Fibroblast of skin of left biceps (primary cell): ENCODE measurements at places on chromosomes 7 and 10.

DNA sequence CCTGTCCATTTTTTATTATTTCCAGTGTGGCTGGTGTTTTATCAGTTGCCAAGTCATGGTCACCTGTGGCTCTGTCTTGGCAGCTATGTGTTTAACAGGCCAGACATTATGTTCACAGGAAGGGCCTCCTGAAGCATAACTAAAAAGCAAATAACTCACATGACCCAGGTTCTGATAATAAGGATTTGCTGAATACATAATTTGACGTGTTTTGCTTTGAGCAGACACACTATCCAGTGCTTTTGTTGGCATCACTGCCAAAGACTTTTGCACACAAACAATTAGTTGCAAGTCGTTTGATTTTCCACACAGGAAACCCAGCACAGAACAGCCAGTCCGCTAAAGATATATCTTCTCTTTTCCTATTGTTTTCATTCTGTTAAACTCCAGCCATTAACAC lies 173.6 kb downstream of the ARL4A start:
- DNase-seq, result no peak

- DNase-seq, result no peak
Measured at GRCh38 chr7:79897166-79897565, 237.5 kb upstream of the GNAI1 start.

DNA sequence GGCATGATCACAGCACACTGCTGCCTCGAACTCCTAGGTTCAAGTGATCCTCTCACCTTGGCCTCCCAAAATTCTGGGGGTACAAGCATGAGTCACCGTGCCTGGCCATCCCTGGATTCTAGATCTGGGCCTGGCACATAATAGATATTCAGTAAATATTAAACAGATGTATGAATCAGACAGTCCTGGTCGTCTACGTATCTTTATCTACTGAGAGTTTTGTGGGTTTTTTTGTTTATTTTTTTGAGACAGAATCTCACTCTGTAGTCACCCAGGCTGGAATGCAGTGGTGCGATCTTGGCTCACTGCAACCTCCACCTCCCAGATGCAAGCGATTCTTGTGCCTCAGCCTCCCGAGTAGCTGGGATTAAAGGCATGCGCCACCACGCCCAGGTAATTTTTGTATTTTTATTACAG lies 24.3 kb upstream of the ITGB1 start:
- DNase-seq, result peak; percentile 80

DNA sequence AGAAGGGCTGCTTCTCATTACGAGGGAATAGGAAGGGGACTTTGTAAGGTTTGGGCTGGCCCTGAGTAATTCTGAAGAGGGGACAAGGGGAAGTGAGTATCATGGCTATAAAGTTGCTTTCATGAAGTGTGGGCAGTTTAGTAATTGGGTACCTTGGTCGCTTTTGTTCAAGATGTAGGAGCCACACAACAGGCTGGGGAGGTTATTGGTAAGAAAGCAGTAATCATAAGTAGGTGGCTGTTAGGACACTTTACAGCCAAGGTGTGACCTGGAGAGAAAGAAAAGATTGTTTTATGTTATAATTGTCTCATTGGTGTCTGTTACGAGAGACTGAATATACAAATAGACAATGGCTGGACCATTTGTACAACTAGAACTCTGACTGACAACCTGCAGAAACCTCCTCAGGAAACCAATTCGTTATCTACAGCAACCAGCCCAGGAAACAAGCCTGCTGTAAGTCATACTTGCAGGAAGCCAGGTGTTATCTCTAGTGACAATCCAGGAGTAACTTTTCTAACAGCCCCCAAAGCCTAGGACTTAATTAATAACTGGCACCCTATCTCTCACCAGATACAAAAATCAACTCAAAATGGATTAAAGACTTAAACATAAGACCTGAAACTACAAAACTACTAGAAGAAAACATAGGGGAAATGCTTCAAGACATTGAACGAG lies 5.0 kb upstream of the CCM2 start:
- no peak for DNase-seq

DNA sequence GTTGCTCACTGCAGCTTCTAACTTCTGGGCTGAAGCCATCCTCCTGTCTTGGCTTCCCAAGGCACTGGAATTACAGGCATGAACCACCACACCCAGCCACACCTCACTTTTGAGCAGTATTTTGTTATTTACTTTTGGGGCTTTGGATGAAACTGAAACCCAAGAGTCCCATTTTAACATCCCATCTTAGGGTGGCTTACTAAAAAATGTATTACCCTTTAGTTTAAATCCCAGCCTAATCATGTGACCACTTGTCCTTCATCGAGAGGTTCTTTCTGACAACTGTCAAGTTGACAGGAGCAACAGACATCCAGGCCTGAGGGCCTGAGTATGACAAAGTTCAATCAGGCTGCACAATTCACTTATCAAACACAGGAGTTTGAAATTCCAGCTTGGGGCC lies 33.6 kb downstream of the C10orf67 start:
- no peak for DNase-seq

GRCh38 chr10:131077031-131077430 lies 234.5 kb downstream of the TCERG1L start:
- DNase-seq, result no peak

GRCh38 chr10:75477680-75478079 lies 46.3 kb downstream of the LRMDA start:
- no peak for DNase-seq

DNA sequence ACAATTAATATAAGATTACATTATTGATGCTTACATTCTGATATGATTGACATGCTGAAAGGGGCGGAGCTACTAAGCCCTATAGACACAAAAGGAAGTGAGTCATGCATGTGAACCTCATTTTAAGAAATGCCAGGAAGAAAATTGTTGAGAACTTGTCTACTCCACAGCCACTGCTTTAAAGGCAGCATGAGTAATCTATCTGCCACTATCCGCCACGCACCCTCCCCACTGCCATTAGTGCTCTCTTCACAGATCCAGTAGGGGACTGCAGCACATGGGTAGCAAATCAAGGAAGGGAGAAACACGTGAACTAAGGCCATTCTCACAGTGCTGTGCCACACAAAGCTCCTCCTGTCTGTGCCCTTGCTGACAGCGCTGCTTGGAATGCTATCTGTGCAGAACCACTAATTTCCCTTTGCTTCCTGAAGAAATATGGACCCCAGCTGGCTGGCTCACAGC lies 524.8 kb downstream of the GRM8 start:
- peak; percentile 14 for DNase-seq

DNA sequence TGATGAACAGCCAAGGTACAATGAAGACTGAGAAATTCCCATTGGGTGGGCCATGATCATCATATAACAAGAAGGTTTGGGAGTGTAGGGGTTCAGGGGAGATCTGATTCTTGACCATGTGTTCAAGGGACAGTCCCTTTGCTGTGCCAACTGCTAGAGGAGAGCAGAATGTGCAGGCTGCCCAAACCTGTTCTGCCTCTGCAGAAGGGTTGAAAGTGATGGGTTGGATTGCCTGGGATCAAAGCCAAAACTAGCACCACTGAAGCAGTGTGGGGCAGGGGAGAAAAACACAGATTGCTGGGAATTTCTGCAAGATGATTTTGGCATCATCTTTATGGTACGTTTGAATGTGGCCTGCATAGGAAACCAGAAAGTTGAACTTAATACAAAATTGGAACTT lies 303.9 kb downstream of the OTUD1 start:
- no peak for DNase-seq

- no peak for DNase-seq
Measured at GRCh38 chr10:77794256-77795142, 132.1 kb downstream of the DLG5 start.

GRCh38 chr10:108591417-108591816 lies 1331.9 kb downstream of the XPNPEP1 start:
- no peak for DNase-seq

DNA sequence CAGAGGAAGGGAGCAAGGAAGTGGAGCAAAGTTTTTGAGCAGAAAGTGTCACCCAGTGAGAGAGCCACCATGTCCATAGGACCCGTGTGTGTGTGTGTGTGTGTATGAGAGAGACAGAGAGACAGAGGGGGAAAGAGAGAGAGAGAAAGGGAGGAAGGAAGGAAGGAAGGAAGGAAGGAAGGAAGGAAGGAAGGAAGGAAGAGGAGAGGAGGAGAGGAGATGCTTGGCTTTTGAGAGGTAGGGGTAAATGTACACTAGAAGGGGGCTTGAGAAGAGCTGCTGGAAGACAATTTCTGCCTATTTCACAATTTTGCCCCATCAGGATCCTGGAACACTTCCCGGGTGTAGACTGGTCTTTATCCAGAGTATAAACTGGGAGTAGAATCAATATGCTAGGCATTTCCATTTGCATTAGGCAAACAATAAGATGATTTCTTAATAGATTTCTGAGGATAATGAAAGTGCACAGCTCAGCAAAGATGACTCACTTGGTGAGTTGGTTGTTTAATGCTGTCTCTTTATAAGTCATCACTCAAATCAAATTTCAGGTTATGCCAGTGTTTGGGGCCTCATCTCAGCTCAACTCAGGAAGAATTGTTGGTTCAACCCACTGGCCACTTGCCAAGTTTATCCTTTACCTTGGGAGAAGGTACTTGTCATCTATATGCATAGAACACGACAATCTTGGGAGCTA lies 70.0 kb upstream of the FAM13C start:
- no peak for DNase-seq

- DNase-seq, result no peak
Measured at GRCh38 chr7:55158541-55159382, 139.9 kb downstream of the EGFR start.

DNA sequence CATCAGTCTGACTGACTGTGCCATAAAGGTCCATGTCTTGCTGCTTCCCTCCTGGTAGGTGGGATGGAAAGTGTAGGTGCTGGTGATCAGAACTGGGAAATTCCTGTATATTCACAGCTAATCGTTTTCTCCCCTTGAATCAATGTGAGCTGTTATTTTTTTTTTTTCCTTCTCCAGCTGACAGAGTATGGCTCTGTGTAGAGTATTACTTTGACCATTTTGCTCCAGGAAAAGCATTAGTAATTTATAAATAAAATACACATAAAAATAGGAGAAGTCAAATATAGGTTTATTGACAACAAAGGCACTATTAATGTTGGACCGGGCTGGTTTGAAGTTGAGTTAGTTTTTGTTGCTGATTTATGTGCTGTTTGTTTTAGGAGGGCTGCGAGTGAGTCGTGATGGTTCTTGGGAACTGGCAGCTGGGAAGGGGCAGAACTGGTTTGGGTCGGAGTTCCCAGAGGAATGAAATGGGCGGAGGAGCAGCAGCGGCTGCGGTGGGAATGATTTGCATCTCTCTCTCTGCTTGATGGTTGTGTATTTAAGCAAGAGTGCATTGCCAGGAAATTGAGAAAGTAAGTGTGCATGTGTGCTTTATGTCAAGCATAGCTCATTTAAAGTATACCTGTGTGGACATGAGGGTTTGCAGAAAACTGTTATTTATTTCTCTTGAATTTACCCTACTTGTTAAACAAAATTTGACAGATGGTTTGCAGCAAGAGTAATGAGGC lies 80.9 kb downstream of the LRMDA start:
- no peak for DNase-seq

GRCh38 chr10:131181456-131181855 lies 130.1 kb downstream of the TCERG1L start:
- DNase-seq, result no peak
